ENCODE measurements at places on chromosomes 2 and 18.

DNA sequence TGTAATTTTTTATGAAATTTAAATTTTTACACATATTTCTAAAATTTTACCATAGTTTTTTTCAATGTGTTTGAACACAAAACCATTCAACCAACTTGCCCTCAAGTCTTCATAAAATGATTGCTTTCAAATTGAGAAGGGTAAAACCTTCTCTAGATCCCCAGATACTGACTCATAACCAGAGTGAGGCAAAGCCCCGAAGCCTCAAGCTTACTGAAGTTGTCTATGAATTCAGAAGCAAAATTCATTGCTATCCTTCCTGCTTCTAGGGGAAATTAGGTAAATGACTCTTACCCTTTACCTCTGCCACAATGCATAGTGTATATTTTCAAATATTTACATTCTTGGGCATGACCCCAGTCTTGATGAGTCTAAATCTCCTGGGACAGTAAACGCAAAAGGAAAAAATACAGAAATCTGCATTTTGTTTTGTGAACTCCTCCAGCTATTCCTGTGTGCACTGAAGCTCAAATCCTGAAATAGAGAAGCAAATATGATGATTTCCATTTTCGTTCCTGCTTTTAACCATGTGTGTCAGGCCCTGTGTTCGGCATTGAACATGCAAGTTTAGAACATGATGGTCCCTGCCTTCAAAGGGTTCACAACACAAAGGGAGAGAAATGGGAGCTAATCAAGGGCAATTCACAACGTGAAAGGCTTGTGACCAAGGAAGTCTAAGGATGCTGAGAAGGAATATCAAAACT is 246.3 kb downstream of the SUCLG1 start:
- DNase-seq: no peak

GRCh38 chr2:176959614-176960013 is 253.0 kb upstream of the HNRNPA3 start:
- no peak for DNase-seq

- no peak for DNase-seq
Observed at GRCh38 chr2:26757873-26758789, 6.0 kb upstream of the SLC35F6 start.

DNA sequence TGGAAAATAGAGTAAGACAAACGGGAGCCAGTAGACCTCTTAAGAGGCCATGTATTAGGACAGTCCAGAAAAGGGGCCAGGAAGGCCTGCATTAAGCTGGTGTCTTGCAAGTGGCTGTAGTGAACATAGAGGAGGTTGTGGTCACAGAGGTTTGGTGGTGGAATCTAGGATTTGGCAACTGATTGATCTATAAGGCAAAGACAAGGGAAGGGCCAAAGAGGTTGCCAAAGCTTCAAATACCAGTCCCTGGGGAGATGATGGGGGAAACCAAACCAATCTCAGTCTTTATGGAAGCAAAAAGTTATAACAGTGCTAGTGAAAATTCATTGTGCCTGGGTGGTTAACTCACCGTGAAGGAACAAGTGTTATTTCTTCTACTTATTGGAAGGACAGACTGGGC is 28.7 kb upstream of the RTN4 start:
- DNase-seq: no peak

- DNase-seq: no peak
Observed at GRCh38 chr2:29610569-29610968, 310.8 kb downstream of the ALK start.

- DNase-seq: no peak
Observed at GRCh38 chr2:239296020-239296932, 104.5 kb downstream of the HDAC4 start.

- no peak for DNase-seq
Observed at GRCh38 chr2:198456418-198456817, 652.0 kb downstream of the PLCL1 start.

DNA sequence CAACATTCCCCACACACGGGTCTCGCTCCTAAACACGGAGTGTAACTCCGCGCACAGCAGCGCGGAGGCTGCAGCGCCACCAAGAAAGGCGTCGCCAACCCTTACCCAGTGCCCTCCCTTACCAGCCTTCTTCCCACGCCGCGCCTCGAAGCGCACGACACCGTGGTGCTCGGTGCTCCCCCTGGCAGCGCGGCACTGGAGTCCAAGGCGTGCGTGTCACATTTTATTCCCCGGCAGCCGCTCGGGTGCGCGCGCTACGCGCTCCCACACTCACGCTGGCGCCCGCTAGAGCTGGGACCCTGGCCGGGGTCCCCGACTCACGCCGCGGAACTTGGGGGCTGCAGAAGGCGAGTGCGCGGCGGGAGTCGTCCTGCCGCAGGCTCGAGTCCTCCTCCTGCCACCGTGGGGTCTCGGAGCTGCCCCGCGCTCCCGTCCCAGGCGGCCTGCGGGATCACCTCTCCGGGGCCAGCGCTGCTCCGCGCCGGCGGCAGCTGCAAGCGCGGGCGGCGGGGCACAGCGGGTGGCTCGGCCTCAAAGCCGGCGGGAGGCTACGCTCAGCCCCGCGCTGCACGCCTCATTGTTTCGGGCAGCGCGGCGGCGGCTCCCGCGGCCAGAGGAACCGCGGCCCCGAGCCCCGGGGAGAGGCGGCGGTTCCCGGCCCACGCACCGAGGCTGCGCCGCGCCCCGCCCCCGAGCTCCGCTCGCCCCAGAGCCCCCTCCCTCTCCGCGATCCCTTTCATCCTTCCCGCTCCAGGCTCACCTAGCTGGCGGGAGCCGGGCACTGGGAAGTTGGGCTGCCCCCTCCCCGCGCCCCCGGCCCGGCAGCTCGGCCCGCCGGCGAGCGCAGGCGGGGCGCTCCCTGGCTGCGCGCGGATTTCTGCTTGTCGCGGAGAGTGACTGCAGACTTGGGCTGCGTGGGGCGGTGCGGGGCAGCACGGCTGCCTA is at the start of gene ST6GAL2:
Gene ST6GAL2, minus strand, starts transcription at position 197 of the 945 bp plus-strand sequence. CDS start 42,190 bp downstream, outside the sequence.
- peak; percentile 36 for DNase-seq

DNA sequence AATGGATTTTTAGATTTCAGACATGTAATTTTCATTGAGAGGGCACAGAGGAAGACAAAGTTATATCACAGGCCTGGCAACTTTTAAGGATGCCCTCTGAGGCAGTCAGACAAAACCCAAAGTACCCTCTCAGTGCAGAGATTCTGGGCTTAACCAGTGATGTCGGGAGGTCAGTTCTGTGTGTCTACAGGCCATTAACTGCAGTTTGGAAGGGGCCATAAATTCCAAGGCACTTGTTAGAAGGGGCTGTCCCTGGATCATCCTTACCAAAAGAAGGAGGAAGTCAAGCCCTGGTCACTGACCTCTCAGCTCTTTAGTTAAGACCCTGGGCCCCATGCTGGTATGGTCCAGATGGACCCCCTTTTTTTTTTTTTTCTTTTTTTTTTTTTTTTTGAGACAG is 60.7 kb downstream of the LRRFIP1 start:
- no peak for DNase-seq

DNA sequence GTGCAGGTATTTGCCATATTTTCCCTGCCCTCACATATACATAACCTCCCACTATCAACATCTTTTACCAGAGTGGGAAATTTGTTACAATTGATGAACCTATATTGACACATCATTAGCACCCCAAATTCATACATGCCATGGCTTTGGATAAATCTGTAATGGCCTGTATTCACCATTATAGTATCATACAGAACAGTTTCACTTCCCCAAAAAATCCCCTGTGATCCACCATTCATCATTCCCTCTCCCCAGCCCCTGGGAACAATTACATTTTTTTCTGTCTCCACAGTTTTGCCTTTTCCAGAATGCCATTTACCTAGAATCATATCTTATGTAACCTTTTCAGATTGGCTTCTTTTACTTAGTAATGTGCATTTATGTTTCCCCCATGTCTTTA is 494.5 kb downstream of the RNF144A start:
- DNase-seq: no peak

DNA sequence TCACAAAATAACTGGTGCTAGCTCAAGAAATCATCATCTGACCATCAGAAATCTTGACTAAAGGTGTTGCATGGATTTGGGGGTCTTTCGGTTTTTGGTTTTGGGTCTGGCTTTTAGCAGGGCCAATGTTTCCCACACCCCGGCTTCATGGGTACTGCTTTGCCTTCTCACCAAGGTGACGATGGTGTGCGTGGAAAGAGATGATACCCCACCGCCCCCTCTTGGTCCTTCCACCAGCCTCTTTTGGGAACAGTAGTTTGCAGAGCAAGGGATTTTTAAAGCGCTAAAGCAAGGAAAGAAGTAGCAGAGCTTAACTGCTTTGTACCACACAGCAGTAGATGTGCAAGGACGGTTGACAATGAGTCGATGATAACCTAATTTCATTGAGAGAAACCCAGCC is 42.3 kb downstream of the BOLA3 start:
- no peak for DNase-seq

- DNase-seq: no peak
Observed at GRCh38 chr2:224217233-224217961, 178.3 kb upstream of the SERPINE2 start.

- DNase-seq: no peak
Observed at GRCh38 chr2:188787658-188788240, 186.4 kb upstream of the COL3A1 start.

DNA sequence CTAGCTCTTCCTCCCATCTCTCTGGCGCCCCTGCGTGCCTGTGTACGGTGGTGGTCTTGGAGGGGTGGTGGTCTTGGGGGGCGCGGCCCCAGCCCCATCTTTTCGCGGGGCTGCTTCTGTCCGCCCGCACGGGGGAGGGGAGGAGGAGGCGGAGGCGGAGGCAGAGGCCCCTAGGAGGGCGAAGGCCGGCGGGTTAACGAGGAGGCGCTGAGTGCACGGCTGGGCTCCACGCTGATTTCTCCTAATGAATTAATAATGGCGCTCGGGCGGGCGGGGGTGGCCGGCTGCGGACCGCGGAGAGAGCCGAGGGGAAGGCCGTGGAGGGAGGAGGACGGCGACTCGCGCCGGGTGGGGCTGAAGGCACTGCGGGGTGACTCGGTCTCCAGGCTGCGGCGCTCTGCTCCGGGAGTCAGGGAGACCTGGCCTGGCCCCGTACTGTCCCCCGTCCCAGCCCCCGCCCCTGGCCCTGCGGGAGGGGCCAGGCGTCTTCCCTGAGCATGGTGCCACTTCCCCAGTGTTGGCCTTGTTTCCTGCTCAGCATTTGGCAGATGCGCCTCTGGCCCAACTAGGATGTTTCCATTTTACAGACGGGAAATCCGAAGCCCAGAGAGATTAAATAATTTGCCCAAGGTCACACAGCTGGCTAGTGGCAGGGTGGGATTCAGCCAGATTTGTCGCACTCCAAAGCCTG is 6.0 kb downstream of the GAREM2 start:
- DNase-seq: no peak

Measured in left renal cortex interstitium (tissue), 4 donors.